ENCODE measurements at places on chromosomes 16 and 17. TPM values are rescaled to one million over a fixed set of nuclear protein-coding genes. Genes with fewer than 3 reads are reported as not detected.

The CA4 gene
- 10.4 TPM for total RNA-seq

The RNF112 gene
- 5.4 TPM for total RNA-seq

The ABCA3 gene
- 25.3 TPM for total RNA-seq

The C1QL1 gene
- total RNA-seq, result 11.7 TPM

The RNF222 gene
- not detected for total RNA-seq

The TBC1D3C gene
- total RNA-seq, result not detected

The ORAI3 gene
- total RNA-seq, result 17.2 TPM

The CRLF3 gene
- 17.9 TPM for total RNA-seq

The ACTG1 gene
- 5,635 TPM for total RNA-seq

The DBNDD1 gene
- total RNA-seq, result 18.1 TPM

The OMG gene
- 3.0 TPM for total RNA-seq

The DNASE1L2 gene
- 1.2 TPM for total RNA-seq

The KRTAP4-6 gene
- not detected for total RNA-seq

The KRTAP1-1 gene
- not detected for total RNA-seq

The NLK gene
- total RNA-seq, result 116 TPM

The HCFC1R1 gene
- 10.0 TPM for total RNA-seq

The FBXW10 gene
- total RNA-seq, result 0.38 TPM

The ABCA6 gene
- 29.4 TPM for total RNA-seq

The ADCY7 gene
- total RNA-seq, result 24.0 TPM

The TBC1D3 gene
- not detected for total RNA-seq

The OR4D1 gene
- total RNA-seq, result not detected

The PLA2G10 gene
- not detected for total RNA-seq

The DNAH3 gene
- not detected for total RNA-seq

The ANKRD40CL gene
- total RNA-seq, result not detected

The CBX2 gene
- 13.8 TPM for total RNA-seq

The NKD1 gene
- 15.0 TPM for total RNA-seq

The RNF135 gene
- 9.6 TPM for total RNA-seq

The MYH2 gene
- 272 TPM for total RNA-seq

The CDRT4 gene
- total RNA-seq, result 6.7 TPM

The SLC38A7 gene
- total RNA-seq, result 20.1 TPM
